ENCODE measurements at places on chromosomes 13 and 19. TPM values are rescaled to one million over a fixed set of nuclear protein-coding genes. Genes with fewer than 3 reads are reported as not detected.

Gene CYP4F3
- total RNA-seq = not detected

Gene ZNF66
- 4.0 TPM for total RNA-seq

Gene NOVA2
- 0.27 TPM for total RNA-seq

Gene CYP4F12
- total RNA-seq = not detected

Gene GNG7
- total RNA-seq = 0.65 TPM

Gene ZNF701
- 12.6 TPM for total RNA-seq

DNA sequence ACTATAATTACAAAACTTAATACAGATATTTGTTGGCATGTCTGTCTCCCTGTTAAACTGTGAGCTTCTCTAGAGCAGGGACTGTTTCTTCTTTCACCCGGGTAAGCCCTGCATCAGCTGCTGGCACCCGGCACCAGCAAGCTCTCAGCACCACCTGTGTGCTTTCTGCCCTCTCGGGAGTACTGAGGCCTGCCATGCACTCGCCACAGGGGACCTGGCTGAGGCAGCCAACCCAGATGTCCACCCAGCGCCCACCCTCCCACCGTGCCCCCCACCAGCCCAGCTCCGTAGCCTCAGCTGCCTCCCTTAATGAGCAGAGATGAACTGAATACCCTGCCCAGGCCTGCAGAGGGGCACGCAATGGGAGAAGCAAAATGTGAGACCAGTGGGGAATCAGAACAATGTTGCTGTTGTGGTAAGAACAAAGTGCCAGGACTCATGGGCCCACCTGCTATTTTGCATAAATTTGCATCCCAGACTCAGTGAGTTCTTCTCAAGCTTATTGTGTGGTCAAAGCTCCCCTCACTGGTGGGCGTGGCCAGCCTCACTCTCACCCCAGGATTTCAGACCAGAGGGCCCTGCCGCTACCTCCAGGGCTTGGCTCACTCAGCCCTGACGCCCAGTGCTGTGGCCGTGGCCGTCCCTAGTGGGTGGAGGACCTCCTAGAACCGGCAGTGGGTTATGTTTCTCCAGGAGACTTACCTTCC, 14.6 kb upstream of the SERPINE3 start:
- no peak for DNase-seq

DNA sequence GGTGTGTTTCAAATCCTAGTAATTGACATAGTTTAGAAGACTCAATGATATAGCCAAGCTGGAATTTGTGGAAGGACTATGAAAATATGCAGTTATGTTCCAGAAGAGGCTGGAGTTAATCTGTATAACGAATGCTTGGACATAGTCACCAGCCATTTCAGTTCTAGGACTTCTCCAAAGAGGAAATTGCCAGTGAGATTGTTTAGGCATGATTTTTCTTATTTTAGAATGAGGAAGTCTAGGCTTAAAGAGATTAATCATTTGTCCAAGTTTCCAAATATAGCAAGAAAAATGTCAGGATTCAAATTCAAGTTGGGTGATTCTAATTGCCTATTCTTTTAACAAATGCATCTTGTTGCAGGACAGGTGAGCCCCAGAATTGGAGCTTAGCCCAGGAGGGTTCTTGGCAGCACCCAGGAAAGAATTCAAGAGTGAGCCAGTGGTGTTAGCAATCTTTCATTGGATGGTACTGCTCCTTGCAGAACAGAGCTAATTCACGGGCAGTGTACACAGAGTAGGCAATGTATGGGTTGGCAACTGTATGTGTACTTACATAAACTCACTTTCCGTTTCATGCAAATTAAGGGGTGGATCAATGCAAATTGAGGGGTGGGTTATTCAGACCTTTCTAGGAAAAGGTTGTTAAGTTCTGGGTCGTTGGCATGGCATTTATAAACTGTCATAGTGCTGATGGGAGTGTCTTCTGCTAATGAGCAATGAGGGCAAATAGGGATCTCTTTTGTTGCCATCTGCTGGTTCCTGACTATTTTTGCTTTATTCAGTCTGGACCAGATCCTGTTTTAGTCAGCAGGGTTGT, 763.1 kb upstream of the SLITRK1 start:
- DNase-seq = peak; percentile 92

DNA sequence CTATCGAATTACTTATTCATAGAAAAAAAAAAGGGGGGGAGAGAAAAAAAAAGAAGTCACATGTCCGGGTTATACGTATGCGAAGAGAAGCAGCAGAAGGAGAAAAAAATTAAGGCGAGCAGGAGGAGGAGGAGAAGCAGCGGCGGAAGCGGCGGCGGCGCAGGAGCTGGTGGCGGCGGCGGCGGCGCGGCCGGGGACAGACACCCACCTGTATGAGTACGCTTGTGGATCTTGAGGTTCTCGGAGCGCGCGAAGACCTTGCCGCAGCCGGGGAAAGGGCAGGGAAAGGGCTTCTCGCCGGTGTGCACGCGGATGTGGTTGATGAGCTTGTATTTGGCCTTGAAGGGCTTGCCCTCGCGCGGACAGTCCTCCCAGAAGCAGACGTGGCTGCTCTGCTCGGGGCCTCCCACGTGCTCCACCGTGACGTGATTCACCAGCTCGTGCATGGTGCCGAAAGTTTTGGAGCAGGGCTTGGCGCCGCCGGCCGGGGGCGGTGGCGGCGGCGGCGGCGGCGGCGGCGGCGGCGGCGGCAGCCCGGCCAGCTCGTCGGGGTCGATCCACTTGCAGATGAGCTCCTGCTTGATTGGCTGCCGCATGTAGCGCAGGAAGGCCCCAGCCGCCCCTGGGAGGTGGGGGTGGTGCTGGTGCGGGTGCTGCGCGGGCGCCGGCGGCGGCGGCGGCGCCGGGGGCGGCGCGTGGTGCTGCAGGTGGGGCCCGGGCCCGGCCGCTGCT, 1.5 kb downstream of the ZIC5 start:
- no peak for DNase-seq

GRCh38 chr13:66624302-66624701, 605.8 kb downstream of the PCDH9 start:
- no peak for DNase-seq

DNA sequence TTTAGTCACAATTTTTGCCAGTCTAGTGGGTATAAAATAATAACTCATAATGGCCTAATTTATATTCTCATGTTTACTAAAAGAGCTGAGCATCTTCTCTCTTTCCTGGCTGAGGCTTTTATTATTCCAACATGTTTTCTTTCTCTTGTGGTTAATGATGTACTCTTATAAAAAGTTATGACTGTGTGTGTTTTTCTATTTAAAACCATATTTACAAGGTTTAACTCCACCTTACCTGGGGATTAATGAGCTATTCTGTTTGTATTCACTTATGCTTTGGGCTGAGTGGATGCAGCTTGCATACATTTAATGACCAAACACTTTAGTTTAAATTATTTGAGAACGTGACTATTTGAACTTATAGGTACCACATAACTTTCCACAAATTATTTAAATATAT, 1365.7 kb upstream of the SLC10A2 start:
- no peak for DNase-seq

DNA sequence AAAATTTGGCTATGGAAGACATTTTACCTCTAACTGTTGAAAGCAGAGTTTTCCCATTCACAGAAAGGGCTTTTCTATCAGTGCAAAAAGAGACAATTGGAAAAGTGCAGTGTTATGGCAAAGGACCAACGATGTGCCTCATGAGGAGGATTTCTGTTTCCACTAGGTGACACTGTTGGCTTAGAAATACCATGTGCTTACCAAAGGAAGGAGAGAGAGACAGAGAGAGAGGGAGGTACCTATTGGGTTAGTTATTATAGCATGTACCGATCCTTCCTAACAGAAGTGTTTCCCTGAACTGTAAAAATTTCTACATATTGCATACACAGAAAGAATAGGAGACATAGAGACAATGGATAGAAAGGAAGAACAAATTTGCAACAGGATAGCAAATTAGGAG, 23.9 kb upstream of the PSG4 start:
- peak; percentile 39 for DNase-seq

- no peak for DNase-seq
Measured at GRCh38 chr19:3056417-3057088, 5.7 kb downstream of the TLE5 start.

DNA sequence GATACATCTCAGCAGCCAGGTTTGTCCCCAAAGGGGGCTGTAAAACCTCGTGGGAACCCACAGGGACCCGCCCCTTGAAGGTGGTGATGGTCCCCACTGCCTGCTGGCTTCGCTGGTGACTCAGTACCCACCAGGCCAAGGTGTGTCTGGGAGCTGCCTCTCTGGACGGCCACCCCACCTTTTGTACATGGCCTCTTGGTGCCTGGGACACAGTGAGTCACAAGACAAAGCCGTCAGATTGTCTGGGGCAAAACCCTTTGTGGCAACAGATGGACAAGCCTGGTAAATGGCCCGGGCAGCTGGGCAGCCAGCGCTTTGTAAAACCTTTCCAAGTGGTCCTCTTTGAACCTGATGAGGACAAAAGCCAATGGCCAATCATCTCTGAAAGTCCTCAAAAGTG, 27.9 kb upstream of the KLF2 start:
- no peak for DNase-seq
